Metanephros (tissue), 2 donors: ENCODE measurements at places on chromosomes 5 and 9. TPM values are rescaled to one million over a fixed set of nuclear protein-coding genes. Genes with fewer than 3 reads are reported as not detected.

Gene WWC1
- total RNA-seq: 50.3 TPM

Gene NRG2
- total RNA-seq: 1.3 TPM

Gene CARTPT
- 0.23 TPM for total RNA-seq

Gene GABBR2
- total RNA-seq: 2.0 TPM

Gene GRXCR2
- total RNA-seq: 0.29 TPM

Gene TEX48
- not detected for total RNA-seq
